ENCODE measurements at places on chromosomes 11 and 22.
A peak's percentile ranks its signal among the peaks of the same experiment; 100 is the strongest.

DNA sequence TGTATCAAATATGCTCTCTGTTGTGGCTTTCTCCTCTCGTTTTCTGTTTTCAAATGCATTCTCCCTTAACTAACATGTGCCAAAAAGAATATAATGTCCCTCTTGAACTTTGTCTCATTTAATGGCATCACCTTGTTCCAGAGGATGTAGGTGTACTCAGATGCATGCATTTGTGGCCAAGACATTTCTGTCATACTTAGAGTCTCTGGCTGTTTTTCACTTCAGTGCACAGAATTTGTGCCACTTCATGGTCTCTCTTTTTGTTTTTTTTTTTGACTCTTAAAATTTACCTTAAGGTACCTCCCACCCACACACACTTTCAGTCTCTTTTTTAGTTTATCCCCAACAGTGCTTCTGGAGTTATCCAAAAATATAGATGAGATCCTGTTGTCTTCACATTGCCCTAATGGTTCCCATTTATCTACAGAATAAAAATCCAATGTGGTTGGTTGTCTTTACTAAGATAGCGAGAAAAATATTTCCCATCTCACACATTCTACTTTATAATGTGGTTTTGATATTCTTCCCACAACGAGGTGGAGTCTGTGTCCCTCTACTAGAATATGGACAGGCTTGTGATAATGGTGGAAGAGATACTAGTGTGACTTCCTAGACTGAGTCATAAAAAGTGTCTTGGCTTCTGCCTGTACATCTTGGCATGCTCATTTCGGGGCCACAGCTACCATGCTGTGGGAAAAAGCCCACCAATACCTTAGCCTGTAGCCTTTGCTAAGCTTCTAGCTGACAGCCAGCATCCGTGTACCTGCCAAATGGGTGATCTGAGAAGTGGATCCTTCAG is 125.8 kb downstream of the DDX10 start:
- no peak for DNase-seq

GRCh38 chr11:119593346-119593745 is 135.7 kb downstream of the NECTIN1 start:
- DNase-seq, result no peak

DNA sequence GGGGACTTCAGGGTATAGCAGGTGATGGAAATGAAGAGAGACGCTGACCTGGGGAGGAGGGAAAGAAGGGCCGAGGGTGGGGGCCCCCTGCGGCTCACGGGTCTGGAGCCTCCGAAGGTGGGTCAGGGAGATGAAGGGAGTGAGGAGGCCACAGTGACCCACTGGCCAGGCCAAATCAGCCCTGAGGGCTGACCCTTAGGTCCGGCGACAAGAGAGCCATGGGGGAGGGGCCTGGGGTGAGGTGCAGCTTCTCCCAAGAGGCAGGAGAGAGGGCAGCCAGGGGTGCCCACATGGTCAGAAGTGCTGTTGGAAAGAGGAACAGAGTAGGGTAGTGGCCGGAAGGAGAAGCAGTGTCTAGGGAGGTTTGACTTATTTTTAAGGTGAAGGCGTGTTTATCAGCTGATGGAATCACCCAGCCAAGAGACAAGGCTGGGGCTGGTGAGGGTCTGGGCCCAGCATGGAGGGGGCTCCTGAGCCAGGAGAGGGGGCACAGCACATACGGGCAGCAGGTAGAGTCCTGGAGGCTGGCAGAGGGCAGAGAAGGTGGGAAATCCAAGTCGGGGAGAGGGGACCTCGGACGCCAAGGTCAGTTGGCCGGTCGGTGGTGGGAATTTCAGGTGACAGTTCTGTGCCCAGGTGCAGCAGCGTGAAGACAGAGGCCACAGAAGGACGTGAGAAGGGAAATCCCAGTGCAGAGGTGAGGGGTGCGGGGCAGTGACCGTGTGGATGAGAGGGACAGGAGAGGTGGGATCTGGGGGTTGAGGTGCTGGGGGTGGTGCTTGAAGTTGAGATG is 49.0 kb downstream of the LINC01488 start:
- no peak for DNase-seq

GRCh38 chr11:86176165-86176884 is 68.2 kb upstream of the EED start:
- peak; percentile 72 for DNase-seq

- DNase-seq, result no peak
Observed at GRCh38 chr11:130611791-130612251, 163.4 kb downstream of the ADAMTS15 start.

DNA sequence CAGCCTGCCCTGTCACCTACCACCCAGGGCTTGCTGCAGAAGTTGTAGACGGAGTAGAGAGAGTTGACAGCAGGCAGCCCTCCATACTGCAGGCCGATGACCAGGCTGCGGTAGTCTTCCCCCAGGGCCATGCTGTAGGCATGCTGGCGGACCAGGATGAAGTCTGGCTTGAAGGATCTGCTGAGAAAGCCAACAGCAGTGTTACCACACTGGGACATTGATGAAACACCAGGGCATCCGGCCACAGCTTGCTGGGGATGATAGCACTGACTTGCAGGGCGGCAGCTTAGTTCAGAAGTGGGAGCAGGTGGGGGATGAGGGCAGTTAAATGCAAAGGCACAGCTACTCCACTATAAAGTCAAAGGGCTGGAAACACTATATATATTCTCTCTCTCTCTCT is 67.4 kb downstream of the TIMP3 start:
- DNase-seq, result no peak

DNA sequence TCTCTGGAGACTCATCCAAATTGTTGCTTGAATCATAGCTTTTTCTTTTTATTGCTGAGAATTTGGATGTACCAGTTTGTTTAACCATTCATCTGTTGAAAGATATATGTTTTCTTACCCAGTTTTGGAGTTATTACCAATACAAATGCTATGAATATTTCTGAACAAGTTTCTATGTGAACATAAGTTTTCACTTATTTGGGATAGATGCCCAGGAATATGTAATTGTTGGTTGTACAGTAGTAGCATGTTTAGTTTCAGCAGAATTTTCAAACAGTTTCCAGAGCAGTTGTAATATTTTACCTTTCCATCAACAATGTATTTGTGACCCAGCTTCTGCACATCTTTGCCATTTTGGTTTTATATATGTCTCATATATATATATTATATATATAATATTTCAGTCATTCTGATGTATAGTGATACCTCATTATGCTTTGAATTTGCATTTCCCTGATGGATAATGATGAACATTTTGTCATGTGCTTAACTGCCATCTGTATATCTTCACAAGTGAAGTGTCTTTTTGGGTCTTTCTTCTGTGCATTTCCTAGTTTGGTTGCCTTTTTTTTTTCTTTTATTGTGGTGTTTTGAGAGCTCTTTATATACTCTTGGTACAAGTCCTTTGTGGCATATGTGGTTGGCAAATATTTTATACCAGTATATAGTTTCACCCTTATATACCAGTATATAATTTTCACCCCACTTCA is 118.8 kb downstream of the LUZP2 start:
- no peak for DNase-seq

DNA sequence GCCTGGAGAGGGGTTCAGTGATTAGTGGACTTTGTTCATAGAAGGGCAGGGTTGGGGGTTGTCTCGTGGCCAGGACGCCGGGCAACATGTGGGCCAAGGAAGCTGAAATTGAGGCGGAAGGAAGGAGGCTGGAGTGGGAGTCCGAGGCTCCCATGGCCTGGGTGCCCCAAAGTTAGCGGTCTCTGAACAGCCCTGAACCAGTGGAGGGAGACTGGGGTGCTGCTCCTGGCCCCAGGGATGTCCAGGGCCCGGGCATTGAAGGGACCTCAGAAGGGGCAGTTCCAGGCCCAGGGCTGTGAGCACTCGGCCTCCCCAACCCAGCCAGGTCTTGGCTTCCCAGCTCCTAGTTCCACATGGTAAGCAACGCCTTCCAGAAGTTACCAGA is 59.2 kb upstream of the PRODH start:
- no peak for DNase-seq

All from stimulated activated CD8-positive, alpha-beta memory T cell treated with anti-CD3 and anti-CD28 coated beads, Interleukin-15, amount 100 ng/mL, for 48 hours (primary cell).